ENCODE measurements at places on chromosomes 5 and 9. TPM values are rescaled to one million over a fixed set of nuclear protein-coding genes. Genes with fewer than 3 reads are reported as not detected.

DNA sequence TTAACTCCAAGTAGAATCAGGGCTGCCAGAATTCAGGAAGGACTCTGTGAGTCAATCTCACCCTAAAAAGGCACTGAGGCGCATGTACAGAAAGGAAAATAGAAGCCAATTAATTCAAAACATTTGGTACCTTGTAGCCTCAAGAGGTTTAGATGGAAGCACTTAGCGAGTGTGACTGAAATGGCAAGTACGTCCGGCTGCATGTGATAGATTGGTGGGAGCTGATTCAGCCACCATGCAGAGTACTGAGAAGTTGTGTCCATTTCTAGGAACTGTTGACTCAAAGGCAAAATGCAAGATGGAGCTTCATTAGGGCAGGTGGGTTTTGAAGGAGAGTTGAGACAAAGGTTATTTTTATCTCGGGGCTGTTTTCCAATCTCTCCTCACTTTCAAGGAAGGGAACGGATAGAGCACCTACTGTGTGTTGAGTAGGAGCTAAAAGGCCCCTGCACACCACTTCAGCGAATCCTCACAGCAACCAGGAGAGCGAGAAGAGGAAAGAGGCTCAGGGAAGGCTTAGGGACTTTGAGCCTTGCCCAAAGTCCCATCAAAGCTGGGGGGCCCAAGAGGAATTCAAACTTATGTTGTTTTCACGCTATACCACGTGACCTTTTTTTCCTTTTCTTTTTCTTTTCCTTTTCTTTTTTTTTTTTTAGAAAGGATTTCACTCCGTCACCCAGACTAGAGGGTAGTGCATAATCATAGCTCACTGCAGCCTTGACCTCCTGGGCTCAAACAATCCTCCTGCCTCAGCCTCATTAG is 34.6 kb upstream of the CPEB4 start:
- H3K36me3 ChIP-seq = no peaks in the 10 kb centered on the region
- H3K27ac ChIP-seq = no peak overlapping the region
- no peaks in the 10 kb centered on the region for H3K4me1 ChIP-seq
- H3K27me3 ChIP-seq = no peaks in the 10 kb centered on the region
- no peak overlapping the region for H3K4me3 ChIP-seq

DNA sequence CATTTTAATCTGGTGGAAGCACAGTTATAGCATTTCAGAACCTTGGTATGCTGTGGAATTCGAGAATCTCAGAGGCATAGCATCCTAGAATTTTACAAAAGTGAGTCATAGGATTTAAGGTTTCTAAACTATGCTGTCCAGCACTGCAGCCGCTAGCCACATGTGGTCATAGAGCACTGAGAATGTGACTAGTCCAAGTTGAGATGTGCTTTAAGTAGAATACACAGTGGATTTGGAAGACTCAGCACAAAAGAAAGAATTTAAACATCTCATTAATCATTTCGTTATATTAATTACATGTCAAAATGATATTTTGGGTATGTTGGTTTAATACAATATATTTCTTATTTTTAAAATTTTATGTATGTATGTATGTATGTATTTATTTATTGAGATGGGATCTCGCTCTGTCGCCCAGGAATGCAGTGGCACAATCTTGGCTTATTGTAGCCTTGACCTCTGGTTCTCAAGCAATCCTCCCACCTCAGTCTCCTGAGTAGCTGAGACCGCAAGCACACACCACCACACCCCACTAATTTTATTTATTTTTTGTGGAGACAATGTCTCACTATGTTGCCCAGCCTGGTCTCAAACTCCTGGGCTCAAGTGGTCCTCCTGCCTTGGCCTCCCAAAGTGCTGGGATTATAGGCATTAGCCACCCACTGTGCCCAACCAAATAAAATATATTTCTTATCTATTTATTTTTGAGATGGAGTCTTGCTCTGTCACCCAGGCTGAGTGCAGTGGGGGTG is 20.4 kb upstream of the RPS14 start:
- DNase-seq = no peak
- H3K4me3 ChIP-seq = no peak overlapping the region
- no peaks in the 10 kb centered on the region for H3K4me1 ChIP-seq
- H3K27me3 ChIP-seq = no peaks in the 10 kb centered on the region

DNA sequence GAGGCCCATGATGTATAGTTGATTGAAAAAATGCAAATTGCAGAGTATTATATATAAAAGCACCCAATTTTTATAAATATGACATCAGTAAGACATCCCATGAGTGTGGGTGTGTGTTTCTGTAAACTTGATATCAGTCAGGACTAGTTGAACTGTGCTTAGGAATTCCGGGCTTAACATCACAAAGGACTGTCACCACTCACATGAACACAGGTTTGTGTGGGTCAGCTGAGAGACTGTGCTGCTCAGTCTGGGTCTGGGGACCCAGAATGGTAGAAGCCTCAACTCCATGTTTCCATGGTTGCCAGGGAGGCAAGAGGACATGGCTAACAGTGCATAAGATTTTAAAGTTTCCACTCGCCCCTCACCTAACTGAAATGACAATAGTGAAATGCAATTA is 120.3 kb downstream of the ADCY2 start:
- no peak overlapping the region for H3K4me3 ChIP-seq
- H3K4me1 ChIP-seq = no peaks in the 10 kb centered on the region
- no peak overlapping the region for H3K27ac ChIP-seq
- no peaks in the 10 kb centered on the region for H3K36me3 ChIP-seq
- no peak for DNase-seq

DNA sequence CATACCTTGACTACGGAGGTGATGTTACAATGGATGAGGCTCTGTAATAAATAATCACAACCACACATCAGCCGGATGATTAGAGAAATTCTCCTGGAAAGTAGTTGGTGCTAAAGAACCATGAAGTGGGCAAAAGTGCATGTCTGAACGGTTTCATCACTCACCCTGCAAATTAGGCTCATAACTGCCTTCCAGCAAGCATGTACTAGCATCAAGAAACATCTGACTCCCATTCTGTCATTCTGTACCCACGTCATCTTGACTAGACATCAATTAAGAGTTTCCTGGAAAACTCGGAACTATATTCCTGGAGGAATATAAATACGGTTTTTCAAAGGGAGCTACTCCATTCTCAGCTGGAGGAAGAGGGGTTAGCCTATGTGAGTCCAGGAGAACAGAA is 52.2 kb downstream of the HSD17B3 start:
- no peak overlapping the region for H3K27ac ChIP-seq
- no peak for DNase-seq
- H3K36me3 ChIP-seq = no peaks in the 10 kb centered on the region
- H3K4me1 ChIP-seq = no peaks in the 10 kb centered on the region
- no peaks in the 10 kb centered on the region for H3K27me3 ChIP-seq

DNA sequence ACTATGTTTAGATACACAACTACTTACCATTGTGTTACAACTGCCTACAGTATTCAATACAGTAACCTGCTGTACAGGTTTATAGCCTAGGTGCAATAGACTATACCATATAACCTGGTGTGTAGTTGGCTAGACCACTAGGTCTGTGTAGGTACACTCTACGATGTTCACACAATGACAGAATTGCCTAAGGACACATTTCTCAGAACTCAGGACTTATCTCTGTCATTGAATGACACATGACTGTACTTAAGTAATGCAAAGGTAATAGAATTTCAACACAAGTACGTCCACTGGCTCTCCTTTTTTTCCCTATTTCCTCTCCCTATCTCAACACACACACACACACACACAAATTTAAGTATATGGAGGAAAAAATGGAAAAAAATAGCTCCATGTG is 385.6 kb downstream of the CTNND2 start:
- no peaks in the 10 kb centered on the region for H3K4me1 ChIP-seq
- H3K27me3 ChIP-seq = no peaks in the 10 kb centered on the region
- no peaks in the 10 kb centered on the region for H3K36me3 ChIP-seq
- H3K4me3 ChIP-seq = no peak overlapping the region
- H3K27ac ChIP-seq = no peak overlapping the region

GRCh38 chr5:26023361-26023760 is 1015.0 kb downstream of the CDH9 start:
- no peak for DNase-seq
- H3K4me1 ChIP-seq = no peaks in the 10 kb centered on the region
- H3K27me3 ChIP-seq = no peaks in the 10 kb centered on the region
- no peak overlapping the region for H3K4me3 ChIP-seq
- no peak overlapping the region for H3K27ac ChIP-seq

DNA sequence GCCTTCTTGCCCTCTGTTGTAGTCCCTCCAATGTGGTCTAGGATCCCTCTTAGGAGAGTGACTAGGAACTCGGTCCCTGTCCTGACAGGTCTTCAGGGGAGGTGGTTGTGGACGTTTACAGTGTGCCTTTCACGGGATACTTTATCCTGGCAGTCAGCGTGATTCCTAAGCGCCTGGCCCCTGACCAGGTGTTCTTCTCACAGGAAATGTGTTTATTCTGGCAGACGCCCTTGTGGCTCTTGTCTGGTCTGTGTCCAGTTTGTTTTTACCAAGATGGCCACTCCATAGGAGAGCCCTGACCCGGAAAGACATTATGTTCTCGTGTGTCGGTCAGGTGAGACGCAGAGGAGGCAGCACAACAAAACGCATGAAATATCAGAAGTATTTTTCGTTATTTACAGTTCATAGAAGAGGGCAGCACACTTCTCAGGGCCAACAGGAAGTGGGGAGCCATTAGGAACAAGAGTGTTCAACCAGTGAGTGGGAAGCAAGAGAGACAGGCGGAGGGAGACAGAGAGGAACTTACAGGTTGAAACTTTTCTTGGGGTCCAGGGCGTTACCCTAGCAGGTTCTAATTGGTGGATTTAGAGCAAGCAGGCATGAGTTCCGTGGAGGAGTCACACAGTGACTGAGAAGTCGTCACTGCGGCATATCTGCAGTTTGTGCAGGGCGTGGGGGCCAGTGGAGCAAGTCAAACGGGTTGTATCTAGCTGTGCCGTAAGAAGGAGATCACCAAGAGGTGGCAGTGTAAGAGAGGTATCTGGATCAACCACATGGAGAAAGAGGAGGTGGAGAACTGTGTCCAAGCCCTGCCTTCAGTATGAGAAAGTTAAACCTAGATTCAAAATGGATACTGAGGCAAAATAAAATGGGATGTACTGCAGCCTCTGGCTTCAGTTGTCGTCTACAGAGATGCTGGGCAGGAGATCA is 412.9 kb downstream of the ZSWIM6 start:
- no peaks in the 10 kb centered on the region for H3K36me3 ChIP-seq
- H3K27me3 ChIP-seq = no peaks in the 10 kb centered on the region
- no peak overlapping the region for H3K27ac ChIP-seq
- no peaks in the 10 kb centered on the region for H3K4me1 ChIP-seq

KCNN2 gene
- polyA plus RNA-seq = not detected

DNA sequence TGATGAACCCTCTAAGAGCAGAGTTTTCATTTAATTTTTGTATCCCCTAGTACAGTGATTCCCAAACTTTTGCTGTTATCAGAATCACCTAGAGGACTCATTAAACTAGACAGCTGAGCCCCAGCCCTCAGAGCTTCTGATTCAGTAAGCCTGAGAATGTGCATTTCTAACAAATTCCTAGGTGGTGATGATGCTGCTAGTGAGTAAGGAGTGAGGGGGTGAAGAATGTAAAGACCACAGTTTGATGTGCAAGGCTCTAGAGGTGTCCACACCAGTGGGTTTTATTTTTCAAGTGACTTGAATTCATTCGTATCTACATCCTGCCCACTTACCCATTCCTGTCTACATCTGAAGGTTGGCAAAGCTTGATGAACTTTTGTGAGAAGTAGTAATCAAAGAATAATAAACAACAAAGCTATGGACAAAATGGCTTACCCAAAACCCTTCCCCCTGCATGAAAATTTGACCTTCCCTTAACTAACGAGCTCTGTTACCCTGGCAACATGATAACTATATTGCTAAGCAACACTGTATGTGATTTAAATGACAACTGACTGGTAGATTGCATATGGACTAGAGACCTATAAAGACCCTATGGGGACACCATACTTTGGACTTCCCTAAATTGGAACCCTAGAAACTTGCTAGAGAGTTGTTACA is 35.2 kb downstream of the DTWD2 start:
- H3K27ac ChIP-seq = no peak overlapping the region
- H3K4me3 ChIP-seq = no peak overlapping the region
- no peak for DNase-seq

GRCh38 chr9:4102078-4102477 is 197.8 kb downstream of the GLIS3 start:
- H3K4me3 ChIP-seq = no peak overlapping the region
- no peak overlapping the region for H3K27ac ChIP-seq
- no peaks in the 10 kb centered on the region for H3K4me1 ChIP-seq
- H3K36me3 ChIP-seq = no peaks in the 10 kb centered on the region

CDX1 gene
- not detected for polyA plus RNA-seq

- no peak overlapping the region for H3K27ac ChIP-seq
- peaks cover 4% of the 10 kb centered on the region for H3K36me3 ChIP-seq
- no peaks in the 10 kb centered on the region for H3K4me1 ChIP-seq
- DNase-seq = no peak
- H3K27me3 ChIP-seq = no peaks in the 10 kb centered on the region
- no peak overlapping the region for H3K4me3 ChIP-seq
Measured at GRCh38 chr9:104835161-104835560, 71.2 kb downstream of the NIPSNAP3B start.

DNA sequence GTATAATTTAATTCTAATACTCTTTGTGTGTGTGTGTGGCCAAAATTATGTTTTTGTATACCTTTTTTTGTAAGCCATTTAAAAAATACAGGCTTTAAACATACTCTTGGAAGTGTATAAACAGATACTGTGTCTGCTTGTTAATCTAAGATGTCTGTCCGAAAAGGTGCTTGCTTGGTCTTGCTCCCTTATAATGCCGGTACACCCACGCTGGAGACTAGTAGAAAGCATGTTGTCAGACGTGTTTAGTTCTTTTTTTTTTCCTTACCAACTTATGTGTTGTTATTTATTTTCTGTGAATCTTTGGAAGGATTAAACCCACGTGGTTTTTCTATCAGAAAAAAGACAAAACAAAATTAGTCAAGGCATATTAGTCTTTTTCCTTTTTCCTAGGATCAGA is 9.5 kb downstream of the GAPVD1 start:
- no peak for DNase-seq
- H3K27me3 ChIP-seq = no peaks in the 10 kb centered on the region
- no peak overlapping the region for H3K27ac ChIP-seq
- H3K4me1 ChIP-seq = no peaks in the 10 kb centered on the region

GRCh38 chr5:61307191-61307590 is 24.9 kb upstream of the ZSWIM6 start:
- no peak overlapping the region for H3K27ac ChIP-seq
- no peak for DNase-seq
- H3K4me1 ChIP-seq = no peaks in the 10 kb centered on the region
- no peak overlapping the region for H3K4me3 ChIP-seq
- no peaks in the 10 kb centered on the region for H3K27me3 ChIP-seq

PCDHGC3 gene
- not detected for polyA plus RNA-seq

FOXD1 gene
- not detected for polyA plus RNA-seq

GRCh38 chr5:145976431-145977155 is 40.2 kb downstream of the SH3RF2 start:
- DNase-seq = no peak
- no peak overlapping the region for H3K4me3 ChIP-seq
- H3K36me3 ChIP-seq = no peaks in the 10 kb centered on the region
- no peak overlapping the region for H3K27ac ChIP-seq
- H3K27me3 ChIP-seq = no peaks in the 10 kb centered on the region

GRCh38 chr5:1032551-1033027 is 24.0 kb downstream of the NKD2 start:
- no peak overlapping the region for H3K27ac ChIP-seq
- H3K4me1 ChIP-seq = no peaks in the 10 kb centered on the region
- H3K36me3 ChIP-seq = no peaks in the 10 kb centered on the region

CDH9 gene
- polyA plus RNA-seq = not detected

Measured in CD4-positive, CD25-positive, alpha-beta regulatory T cell (primary cell).